Kidney (tissue), 22 donors: ENCODE measurements at places on chromosomes 13 and 19.

DNA sequence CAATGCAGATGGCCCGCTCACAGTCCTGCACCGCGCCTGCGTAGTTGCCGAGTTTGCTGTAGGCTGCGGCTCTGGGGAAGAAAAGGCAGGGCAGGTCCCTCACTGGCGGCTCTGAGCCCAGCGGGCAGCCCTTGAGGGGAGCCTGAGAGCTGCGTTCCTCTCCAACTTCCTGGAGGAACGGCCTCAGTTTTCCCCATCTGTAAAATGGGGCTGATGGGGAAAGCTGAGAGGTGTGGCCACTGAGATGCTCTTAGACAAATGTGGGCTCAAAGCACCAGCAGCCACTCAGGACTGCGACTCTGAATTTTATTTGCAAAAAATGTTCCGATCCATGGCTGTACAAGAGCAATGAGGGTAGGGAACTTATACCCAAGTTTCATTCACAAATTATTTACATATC, 19.4 kb downstream of the SGTA start:
- no peak for DNase-seq

DNA sequence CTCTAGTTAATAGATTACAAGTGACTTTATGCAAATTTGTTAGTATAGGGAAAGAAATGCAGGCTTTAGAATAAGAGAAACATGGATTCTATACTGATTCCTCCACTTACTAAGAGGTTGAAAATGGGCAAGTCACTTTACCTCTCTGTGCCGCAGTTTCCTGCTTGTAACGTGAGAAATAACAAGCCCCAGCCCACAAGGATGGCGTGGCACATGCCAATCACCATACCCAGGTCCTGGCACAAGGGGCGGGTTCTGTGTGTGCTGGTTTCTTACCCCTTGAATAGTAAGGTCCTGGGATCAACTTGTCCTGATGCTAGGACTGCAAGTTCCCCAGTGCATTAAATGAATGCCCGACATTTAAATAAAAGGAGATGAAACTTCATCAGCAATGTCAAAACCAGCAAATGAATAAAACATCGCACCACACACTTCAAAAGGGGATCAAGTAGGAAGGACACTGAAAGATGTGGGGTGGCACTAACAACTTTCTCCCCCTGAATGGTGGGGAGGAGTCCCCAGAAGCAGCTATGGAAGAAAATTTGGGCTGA, 7.9 kb upstream of the SIGLEC9 start:
- peak; percentile 33 for DNase-seq

- peak; percentile 67 for DNase-seq
These were observed 122.2 kb downstream of the KL start for GRCh38 chr13:33138441-33138840.

DNA sequence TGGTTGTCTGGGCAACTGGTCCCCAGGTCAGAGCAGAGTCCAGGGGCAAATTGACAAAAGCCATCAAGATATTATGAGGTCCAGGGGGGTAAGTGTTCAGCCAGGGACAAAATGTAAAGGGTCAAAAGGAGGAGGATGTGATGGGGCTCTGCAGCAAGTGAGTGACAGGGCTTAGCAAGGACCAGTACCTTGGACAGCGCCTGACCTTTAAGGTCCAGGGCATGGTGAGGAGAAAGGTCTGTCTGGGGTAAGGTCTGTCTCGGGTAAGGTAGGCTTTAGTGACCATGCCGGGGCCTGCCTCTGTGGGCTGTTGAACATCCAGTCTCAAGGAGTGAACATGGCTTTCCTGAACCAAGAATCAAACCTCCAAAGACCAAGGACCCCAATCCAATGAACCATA, 6.3 kb upstream of the ZNF358 start:
- DNase-seq: no peak

DNA sequence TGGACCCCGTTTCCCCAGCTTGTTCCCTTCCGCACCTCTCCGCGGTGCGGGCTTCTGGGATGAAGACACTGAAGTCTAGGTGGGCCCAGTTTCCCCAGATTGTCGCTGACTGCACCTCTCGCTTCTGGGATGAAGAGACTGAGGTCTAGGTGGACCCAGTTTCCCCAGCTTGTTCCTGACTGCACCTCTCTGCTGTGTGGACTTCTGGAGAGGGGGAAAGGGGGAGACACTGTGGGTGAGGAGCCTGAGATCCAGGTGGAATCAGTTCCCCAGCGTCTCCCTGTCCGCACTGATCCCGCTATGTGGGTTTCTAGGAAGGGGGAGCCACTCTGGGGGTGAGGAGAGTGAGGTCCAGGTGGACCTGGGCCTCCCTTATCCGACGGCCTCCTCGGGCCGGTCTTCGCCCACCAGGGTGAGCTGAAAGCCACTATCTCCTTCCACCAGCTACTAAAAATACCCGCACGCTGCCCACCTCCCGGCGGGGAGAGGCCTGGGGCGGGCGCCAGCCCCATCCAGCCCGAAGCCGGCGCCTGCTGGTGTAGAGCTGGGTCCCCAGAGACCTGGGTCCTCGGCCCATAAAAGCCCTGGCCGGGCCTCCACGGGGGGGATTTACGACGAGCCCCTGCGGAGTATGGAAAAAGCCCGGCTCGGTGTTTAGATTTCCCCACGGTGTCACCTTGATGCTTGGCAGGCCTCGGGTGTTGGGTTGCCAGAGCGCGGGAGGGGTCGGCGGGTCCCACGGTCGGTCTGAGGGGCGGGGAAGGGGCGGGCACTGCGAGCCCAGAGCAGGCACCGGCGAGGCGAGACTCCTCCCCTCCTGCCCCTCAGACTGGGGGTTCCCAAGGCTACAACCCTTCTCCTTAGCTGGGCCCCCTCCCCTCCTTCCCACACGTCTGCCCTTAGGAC, 10.6 kb downstream of the FUT6 start:
- DNase-seq: peak; percentile 96

DNA sequence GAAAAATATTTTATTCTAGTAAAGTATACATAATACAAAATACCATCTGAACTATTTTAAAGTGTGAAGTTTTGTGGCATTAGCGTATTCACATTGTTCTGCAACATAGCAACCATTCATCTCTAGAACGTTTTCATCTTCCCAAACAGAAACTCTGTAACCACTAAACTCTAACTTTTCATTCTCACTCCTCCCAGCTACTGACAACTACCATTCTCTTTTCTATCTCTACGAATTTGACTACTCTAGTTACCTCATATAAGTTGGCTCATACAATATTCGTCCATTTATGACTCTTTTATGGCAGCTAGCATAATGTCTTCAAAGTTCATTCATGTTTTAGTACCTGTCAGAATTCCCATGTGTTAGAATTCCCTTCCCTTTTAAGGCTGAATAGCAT, 150.5 kb upstream of the MIR17HG start:
- DNase-seq: no peak

- no peak for DNase-seq
These were observed 69.7 kb upstream of the SIAH3 start for GRCh38 chr13:45921162-45921736.

- DNase-seq: no peak
These were observed 8.9 kb downstream of the ATG4D start for GRCh38 chr19:10552510-10553053.

DNA sequence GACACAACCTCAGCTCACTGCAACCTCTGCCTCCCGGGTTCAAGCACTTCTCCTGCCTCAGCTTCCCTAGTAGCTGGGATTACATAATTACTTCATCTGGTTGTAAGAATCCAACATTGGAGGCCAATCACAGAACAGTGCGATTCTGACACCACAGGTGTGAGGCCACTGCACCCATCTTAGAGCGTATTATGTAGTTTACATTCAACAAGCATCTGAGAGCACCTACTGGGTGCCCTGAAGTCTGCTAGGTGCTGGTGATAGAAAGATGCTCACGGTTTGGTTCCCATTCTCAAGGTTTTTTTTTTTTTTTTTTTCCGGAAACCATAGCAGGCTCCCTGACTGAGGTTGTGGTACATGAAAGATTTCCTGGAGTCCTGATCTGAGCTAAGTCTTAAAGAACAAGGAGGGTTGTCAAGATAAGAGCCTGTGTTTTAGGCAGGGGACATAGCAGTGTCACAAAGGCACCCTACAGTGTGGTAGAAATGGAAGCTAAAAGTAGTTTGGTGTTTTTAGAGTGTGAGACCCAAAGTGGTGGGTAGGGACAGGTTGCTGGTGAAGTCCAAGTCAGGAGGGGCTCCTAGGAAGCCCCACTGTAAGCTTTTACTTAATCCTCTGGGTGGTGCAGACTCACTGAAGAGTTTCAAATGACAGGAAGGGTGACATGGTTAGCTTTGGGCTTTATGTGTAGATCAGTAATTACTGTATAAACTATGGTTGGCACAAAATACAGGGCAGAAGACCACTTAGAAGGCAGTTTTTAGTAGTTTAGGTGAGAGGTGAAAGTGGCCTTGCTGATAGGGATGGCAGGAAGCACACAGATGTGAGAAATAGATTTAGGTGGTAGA, 15.2 kb downstream of the SAE1 start:
- DNase-seq: no peak

DNA sequence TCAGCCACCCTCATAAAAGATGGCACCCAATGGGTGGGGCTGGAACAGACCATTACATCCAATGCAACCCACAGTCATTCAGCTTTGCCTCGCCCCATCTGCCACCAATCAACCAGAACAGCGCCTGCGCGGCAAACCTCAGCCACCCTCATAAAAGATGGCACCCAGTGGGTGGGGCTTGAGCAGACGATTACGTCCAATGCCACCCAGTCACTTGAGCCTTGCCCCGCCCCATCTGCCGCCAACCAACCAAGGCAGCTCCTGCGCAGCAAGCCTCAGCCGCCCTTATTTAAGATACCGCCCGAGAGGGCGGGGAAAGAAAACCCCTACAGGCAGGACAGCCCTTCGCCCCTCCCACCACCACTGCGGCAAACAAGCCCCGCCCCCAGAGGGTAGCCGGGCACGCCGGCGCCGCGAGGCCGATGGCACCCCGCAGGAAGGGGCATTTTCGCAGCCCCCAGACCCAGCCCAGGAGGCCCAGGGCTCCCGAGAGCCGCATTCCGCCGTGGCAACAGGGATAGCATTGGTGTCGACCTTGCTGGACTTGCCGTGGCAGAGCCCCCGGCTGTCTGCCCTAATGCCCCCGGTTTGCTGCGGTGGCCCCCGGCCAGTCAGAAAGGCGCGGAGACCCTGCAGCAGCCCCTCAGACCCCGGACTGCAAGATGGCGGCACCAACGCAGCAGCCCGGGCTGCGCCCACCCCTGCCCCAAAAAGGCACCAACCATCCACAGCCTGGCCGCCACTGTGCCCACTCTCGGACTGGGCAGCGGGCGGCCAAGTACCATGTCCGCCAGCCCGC, 675 bp downstream of the PEG3 start:
- DNase-seq: peak; percentile 98

DNA sequence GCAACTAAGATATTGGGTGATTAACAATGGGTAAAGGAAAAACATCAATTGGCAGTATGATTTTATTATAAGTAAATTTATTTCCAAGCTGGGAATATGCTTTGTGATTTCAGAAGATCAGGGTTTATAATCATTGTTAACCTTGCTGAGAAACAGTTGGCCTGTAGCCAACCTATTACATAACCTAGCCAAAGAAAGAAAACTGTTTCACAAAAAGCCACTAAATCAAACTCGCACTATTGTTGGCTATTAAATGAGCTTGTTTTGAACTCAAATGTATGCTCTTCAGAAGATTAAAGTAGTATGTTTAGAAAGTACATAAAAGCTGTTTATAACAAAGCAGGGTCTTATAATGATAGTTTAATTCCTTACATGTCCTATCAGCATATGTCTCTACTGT, 151.7 kb downstream of the LHFPL6 start:
- no peak for DNase-seq

DNA sequence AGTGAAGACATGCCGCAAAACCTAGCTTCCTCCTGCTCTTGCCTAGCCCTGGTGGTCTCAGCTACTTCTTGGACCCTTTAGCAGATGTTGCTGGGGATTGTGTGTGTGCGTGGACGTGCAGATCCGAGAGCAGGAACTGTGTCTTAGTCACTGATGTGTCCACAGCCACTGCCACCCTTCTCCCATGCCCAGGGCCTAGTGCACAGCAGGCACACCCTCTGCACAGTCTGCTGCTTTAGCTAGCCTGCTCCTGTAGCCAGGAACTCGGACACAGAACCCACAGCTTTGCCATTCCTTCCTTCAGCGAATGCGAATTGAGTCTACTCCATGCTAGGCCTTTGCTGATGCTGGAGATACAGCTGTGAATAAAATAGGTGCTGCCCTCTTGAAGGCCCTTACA, 2.3 kb downstream of the CLPTM1 start:
- DNase-seq: no peak

DNA sequence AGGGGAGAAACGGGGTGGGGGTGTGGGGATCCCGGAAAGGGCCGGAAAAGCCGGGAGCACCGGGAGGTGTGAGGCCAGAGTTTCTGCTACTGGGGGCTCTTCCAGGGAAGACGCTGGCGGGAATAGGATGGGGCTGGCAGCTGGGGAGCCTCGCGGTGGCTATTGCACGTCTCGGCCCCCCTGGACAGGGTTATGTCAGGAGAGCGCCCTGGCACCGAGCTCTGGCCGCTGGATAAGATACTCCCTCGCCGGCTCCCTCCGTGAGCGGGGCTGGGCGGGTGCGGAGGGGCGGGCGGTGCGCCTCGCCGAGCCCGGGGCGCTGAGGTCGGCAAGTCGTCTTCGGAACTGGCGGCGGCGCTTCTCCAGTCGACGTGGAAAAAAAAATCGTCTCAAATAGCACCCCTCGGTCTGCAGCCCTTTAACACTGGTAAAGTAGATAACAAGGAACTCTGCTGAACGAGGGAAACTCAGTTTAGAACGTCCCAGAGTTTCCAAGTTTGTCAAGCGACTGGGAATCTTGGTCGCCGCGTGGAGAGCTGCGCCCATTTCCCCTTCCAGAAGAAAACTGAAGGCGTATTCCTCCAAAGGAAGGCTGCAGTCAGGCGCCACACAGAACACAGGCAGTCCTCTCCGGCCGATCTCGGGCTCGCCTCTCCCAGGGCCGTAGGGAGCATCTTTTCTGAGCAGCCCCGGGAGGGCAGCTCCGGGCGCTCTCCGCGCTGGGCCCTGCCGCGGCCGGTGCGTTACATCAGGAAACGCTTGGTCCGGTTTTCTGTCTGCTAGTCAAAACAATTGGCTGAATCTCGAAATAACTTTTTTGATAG, 115.1 kb downstream of the KCNRG start:
- peak; percentile 63 for DNase-seq

GRCh38 chr13:78241278-78241919, 322.8 kb upstream of the EDNRB start:
- DNase-seq: peak; percentile 52

GRCh38 chr13:99432609-99433542, 68.4 kb upstream of the TM9SF2 start:
- DNase-seq: peak; percentile 86

GRCh38 chr19:35816262-35816661, 3.6 kb upstream of the PRODH2 start:
- no peak for DNase-seq

GRCh38 chr19:42081584-42082203, 5.7 kb downstream of the ZNF574 start:
- no peak for DNase-seq

- no peak for DNase-seq
These were observed 56.7 kb downstream of the GNG7 start for GRCh38 chr19:2645826-2646225.

GRCh38 chr19:8208922-8209461, at the start of gene CERS4:
Gene CERS4 (plus strand): TSS chr19:8209370. CDS start chr19:8251077, 41,707 bp downstream.
- DNase-seq: peak; percentile 93
